NCI-H510A (cell line): ENCODE measurements at places on chromosomes 2 and 18.

GRCh38 chr18:8088626-8089025 lies 520.6 kb upstream of the RAB12 start:
- peak; percentile 41 for DNase-seq

GRCh38 chr18:62876111-62876510 lies 160.8 kb downstream of the PHLPP1 start:
- DNase-seq: no peak

- no peak for DNase-seq
These were observed 40.7 kb downstream of the CMPK2 start for GRCh38 chr2:6824962-6825361.

GRCh38 chr2:234768608-234769196 lies 183.1 kb upstream of the SH3BP4 start:
- no peak for DNase-seq

GRCh38 chr2:28618221-28619141 lies 122.6 kb downstream of the PLB1 start:
- no peak for DNase-seq

DNA sequence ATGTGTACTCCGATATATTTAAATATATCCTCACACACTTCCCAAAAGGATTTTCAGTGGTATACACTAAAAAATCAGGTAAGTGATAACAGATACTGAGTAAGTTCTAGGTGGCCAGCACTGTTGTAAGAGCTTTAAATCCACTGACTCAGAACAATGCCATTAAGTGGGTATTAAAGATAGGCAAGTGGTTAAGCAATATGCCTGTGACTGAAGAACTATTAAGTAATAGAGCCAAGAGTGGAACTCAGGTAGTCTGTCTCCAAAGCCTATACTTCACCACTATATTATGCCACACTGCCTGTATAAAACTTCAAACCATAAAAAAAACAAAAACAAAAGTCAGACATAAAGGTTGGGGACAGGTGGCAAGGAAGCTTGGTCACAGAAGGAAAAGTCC lies 37.2 kb downstream of the THUMPD2 start:
- no peak for DNase-seq

DNA sequence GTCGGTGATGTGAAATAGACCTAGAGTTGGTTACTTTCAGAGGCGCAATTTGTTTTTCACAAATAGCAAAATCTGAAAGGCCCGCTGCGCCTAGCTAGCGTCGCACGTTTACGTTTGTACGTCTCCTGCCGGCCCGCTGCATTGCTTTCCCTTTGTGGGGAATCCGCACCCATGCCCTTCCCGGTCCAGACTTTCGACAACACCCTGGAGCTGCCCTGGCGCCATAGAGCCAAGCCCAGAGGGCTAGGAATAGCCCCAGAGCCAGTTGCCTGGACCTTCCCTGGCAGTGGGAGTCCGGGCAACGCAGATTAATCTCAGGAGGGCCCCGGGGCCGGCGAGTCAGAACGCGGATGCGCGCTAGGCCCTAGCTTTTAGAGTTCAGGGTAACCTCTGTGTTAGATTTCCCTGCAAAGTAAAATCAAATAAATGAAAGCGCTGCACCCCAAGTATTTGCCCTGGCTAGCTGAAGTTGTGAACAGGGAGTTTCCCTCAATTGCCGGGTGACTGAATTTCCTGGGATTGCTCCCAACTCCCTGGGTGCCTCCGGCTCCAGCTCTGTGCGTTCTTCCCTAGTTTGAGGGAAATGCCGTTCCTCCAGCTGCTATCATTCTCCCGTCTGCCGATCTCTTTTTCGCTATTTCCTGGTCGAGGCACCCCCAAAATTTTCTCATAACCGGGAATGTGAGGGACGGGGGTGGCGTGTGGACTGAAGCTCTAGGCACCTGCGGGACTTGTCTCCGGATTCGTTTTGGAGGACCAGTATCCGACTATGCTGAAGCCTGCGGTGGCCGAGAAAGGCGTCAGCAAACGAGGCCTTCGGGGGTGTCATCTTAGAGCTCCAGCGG lies 1.2 kb upstream of the EN1 start:
- DNase-seq: no peak

- DNase-seq: peak; percentile 71
These were observed at the start of gene ITGA4 for GRCh38 chr2:181457121-181457740. ITGA4 (plus strand) TSS chr2:181457386; CDS start chr2:181457655, 269 bp downstream.

- DNase-seq: no peak
These were observed 173.1 kb downstream of the ANKRD30B start for GRCh38 chr18:14921031-14921430.

DNA sequence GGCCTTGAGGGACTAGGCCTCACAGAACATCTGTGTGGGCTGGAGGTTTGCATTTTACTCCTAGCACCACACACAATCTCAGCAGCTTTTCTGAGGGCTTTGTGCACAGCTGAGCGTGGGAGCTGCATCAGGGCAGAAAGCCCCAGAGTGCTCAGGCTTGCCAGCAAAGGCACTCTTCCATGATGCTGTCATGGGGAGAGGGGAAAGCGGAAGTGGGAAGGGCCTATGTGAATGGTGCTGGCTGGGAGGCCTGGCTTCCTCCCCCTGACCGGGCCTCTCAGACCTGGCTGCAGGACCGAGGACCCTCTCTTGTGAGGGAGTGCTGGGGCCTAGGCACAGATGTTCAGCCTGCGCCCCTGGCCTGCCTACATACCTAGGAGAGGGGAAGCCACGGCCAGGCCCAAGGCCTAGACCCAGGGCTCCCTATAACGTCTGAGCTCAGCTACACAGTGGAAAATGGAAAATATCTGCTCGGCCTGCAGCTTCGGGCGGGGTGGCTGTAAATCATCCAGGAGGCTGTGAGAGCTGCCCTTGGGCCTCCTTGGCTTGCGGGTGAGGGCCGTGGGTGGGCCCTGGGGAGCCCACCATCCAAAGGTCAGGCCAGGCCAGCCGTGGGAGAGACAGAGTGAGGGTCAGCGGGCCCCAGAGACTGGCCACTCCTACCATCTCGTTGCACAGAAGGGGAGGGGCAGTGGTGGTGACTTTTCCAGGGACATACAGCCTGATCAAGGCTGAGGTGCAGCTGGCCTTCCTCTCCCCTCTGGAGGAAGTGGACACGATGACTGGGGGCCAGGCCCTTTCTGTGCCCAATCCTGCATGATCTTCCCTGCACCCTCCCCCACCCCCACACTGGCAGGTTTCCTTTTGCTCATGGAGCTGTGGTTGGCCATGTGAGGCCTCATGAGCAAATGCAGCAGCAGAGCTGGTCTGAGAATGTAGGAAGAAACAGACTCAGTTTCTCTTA lies 22.8 kb downstream of the GLI2 start:
- DNase-seq: no peak

DNA sequence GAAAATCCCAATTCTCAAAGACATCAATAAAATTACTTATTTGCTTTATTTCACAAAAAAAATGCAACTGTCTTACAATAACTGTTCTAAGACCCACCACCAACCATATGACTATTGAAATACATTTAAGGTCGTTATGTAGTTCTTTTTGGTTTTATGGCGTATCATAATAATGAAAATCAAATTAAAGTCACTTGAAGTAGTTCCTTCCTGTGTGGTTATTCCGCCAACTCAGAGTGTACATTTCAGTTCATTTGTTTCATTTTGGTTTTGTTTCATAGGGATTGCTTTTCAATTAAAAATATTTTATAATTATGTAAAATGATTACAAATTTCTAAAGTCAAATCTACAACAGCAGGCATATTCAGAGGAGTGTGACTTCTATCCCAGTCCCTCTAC lies 45.9 kb upstream of the AAK1 start:
- no peak for DNase-seq

DNA sequence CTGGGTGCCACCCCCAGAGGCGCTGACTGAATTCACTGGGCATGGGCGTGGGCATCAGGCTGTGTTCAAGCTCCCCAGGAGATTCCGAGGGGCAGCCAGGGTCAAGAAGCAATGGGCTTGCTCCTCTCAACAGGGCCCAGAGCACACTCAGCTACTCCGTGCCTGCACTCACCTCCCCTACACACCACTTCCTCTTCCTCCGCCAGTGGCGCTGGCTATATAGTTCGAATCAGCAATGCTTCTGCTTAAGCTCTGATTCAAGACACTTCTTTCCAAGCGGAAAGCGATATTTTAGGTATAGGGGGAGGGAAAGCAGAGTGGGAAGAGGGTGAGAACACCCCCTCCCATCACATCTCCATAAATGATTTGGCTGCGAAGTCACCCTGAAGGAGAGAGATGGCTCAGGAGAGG lies 42.1 kb downstream of the CRACDL start:
- no peak for DNase-seq

GRCh38 chr2:120231564-120231973 lies 8.4 kb upstream of the TMEM185B start:
- DNase-seq: no peak

DNA sequence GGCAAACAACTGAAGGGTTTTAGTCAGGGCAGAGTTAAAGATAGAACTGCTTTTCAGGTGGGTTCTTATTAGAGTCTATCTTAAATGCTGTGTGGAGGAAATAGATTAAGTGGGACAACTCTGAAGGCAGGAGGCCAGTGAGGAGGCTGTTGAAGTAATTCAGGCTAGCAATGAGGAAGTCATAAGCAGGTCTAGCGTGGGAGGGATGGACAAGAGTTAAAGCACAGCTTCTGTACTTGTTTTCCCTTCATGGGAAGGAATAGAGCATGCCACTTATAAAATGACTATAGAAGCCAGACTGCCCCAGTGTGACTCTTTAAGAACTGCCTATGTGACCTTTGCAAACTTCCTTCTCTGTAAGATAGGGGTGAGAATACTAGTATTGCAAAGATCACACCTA lies 202.0 kb upstream of the LRRTM1 start:
- no peak for DNase-seq

DNA sequence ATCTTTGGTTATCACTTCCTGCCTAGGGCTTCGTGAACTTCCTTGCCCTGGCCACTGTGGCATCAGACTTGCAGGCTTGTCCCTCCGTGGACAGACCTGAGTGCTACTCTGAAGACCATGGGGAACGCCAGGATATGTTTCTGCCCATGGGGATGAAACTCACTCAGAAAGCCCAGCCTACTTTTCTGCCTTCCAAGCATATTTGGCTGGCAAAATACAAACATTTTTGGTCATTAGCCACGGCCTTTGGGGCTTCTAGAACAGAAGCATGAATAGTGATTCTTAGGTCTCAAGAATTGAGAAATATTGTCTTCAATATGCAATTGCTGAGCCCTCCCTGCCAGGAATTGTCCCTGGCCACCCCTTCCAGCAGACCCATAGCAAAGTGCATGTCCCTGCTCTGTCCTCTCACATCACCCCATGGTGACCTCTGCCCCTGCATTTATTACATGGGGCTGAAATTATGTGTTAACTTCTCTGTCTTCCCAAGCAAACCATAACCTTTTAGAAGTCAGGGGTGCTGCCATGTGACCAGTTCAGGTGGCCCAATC lies 152.4 kb downstream of the OSR1 start:
- no peak for DNase-seq

- no peak for DNase-seq
These were observed 221.5 kb downstream of the ANKRD30B start for GRCh38 chr18:14969500-14969899.

DNA sequence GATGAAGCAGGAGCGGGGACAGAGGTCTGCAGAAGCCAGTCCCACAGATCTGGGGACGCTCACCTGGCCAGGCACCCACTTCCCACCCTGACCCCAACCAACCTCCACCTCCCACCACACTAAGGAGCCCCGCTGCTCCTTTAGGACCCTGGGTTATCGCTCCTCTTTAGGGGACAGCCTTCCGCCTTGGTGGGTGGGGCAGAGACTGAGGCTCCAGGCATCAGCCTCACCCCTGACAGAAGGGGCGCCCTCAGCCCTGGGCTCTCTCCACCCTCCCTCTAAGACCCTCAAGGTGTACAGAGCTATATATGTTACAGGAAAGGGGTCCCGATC lies 33.5 kb upstream of the SLC66A3 start:
- DNase-seq: no peak

DNA sequence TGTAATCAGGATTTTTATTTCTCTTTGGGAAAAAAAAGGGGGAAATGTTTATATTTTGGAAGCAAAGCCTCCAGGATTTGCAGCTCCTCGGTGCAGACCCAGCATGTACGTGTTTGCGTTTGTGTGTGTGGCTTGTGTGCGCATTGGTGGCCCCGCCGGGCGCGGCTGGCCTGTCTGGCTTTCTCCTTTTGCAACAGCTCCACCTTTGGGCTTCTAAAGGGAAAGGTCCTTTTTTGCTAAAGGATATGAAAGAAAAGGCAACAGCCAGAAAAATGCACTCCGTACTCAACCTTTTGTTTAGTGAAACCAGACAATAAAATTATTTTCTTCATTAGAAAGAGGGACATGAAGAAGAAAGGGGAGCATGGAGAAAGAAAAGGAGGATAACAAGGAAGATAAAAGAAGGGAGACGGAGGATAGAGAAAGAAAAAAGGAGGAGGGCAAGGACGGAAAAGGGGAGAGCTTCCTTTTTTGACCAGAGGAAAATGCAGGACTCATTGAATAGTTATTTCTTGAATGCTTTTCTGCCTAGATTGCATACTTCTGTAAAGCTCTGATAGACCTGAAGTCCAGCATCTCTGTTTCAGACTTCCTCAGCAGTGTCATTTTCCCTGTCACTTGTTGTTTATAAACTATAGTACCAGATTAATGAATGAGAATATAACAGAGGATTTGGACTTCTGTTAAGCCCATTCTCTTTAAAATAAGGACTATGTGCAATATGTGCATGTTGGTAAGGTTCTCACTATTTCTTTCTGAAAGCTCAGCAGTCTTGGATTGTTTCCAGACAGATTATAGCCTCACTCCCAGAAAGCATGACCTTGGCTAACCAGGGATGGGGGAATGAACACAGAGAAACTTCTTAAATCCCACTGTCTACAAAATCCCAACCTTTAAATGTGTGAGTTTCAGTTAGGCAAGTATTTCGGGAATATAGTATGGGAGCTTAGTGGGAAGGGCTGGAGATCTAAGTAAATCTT lies 563.1 kb upstream of the PIK3C3 start:
- DNase-seq: peak; percentile 57

DNA sequence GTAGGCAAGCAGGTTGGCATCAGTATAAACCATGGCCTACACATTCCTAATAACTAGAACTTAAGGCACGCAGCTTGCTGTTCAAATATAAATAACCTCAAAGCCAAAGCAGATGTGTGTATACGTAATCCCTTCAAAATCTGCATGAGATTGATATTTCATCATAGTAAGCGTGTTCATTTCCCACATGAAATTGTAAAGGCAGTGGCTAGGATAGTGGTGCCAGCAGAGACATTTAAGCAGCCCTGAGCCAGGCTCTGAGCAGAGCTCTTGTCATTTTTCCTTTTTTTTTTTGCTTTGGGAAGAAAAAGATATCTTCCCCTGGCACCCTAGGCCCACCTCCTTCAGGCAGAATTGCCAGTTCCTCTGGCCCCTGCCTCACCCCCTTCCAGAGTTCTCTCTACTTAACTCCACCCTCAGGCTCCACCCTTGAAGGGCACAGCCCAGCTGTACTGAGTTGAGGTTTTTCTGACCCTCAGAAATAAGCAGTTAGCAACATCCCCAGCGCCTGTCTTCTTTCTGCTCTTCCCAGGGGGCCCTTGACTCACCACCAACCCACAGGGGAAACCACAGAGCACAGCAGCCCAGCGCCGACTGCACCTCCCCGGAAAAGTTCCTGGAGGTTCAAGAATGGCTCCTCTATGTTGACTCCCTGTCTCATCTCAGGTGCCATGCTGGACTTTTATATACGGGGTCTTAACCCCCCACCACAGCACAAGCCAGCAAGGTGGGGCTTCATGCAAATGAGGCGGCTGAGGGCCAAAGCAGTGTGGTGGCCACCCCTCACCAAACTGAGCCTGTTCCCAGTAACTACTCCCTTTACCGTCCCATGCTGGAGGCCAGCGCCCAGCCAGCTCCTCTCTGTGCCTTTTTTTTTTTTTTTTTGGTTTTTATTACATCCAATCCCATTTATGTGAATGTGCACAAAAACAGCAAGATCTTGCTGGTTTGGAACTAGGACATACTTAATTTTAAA lies 84.7 kb downstream of the EHD3 start:
- DNase-seq: no peak
